NCI-H1092 (cell line): ENCODE measurements at places on chromosomes 12 and 14.

DNA sequence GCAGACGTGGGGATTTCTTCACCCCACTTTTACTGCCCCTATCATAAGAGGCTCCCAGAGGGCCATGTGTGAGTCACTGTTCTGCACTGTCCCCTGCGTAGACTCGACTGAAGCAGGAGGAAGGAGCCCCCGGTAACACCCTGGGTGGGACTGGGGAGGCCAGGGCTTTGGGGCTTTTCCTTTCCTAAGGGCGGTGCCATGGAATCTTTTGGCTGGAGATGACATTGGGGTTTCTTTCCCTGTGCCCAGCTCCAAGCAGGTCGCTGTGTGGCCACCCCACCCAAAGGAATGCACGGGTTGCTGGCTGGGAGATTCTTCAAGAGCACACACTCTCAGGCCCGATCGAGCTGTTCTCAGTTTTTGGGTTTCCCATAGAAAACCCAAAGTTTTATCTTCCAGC, 62.3 kb upstream of the RIN3 start:
- no peak for DNase-seq

DNA sequence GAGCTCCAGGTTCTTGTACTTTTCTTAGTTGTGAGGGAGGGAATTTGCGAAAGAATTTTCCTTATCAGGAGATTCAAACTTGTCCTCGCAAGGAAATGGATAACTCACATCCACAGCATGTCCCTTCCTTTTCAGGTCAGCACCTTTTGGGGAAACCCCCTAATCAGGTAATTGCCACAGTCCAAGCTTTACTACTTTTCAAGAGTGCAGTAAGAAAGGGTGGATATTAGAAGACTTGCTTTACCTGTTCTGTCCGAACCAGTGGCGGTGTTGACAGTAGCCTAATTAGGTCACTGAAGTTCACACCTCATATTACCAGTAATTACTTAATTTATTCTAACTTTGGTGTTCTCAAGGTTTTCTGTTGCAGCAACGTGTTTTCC, 6.7 kb upstream of the C12orf50 start:
- DNase-seq, result no peak

DNA sequence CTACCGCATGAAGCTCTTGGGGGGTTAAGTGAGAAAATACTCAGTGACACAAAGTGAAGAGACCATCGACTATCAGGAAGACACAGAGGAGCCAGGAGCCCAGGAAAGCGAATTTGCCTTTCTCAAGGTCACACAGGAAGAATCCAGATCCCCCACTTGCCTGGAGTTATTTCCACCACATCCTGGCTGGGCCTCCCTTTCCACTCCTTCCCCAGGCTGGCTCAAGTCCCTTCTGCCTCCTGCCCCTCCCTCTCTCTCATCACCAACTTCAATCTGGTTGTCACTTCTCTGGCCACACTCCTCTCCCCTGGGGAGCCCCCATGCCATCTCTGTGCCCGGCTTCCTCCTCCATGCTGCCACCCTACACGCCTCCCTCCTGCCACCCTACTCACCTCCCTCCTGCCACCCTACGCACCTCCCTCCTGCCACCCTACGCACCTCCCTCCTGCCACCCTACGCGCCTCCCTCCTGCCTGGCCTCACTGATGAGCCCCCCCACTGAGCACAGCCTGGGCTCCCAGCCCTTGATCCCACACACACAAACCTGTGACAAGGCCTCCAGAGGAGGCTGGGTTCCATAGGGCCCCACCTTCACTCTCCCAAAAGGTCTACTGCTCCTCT, 6.3 kb downstream of the SCNN1A start:
- DNase-seq, result no peak

DNA sequence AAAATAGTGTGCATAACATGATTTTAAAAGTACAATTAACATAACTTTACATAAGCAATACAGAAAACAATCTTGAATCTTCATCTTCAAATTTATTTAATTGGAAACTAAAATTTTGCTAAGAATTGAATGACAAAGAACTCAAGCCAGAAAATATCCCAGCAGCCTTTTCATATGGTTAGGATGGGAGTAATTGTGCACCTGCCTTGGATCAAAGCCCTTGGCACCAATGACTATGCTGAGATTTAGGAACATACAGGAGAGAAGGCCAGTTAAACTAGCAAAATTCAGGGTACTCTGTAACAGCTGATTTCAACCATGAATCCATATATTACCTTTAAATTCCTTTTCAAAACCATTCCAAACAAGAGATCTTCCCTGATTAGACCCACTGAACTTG, 5.8 kb downstream of the KERA start:
- no peak for DNase-seq

- DNase-seq, result no peak
These were observed 271.5 kb upstream of the TBX3 start for GRCh38 chr12:114955414-114956014.

DNA sequence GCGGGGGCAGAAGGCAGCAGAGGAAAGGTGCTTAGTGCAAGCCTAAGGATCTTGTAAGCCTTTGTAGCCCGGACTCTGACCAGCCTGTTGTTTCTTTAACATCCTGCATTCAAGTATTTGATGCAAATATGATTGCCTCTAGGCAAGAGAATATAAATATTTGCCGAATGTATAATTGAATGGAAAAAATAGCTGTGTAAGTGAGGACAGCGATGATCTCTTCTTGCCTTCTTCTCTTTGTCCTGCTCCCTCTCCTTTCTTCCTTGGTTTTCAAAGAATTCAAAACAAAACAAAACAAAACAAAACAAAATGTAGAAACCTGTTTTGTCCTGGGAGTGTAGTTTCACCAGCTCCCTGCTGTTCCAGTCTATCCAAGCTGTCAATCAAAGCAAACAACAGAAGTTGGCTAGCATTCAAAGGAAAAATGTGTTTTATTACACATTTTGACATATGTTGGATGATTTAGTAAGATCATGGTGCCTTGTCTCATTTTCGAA, 74.9 kb upstream of the CPM start:
- no peak for DNase-seq

DNA sequence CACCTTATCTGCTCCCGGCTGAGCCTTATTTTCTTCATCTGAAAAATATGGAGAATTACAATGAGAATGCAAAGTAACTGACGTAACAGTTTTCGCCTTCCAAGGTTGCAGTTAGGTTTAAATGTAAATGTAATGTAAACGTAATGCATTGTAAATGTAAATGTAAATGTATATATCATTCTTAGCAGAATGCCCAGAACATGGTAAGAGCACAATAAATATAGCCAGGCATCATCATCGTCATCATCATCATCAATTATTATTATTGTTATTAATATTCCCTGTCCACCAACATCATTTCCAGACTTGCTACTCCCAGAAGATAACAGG, 770.0 kb downstream of the MED13L start:
- no peak for DNase-seq

DNA sequence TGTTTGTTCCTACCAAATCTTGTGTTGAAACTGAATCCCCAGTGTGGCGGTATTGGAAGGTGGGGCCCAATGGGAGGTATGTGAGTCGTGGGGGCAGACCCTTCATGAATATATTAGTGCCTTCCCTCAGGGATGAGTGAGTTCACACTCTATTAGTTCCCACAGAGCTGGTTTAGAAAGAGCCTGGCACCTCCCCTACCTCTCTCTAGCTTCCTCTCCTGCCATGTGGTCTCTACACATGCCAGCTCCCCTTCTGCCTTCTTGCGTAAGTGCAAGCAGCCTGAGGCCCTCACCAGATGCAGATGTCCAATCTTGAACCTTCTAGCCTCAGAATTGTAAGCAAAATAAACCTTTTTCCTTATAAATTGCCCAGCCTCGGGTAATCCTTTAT, 105.8 kb downstream of the SPTSSA start:
- no peak for DNase-seq

DNA sequence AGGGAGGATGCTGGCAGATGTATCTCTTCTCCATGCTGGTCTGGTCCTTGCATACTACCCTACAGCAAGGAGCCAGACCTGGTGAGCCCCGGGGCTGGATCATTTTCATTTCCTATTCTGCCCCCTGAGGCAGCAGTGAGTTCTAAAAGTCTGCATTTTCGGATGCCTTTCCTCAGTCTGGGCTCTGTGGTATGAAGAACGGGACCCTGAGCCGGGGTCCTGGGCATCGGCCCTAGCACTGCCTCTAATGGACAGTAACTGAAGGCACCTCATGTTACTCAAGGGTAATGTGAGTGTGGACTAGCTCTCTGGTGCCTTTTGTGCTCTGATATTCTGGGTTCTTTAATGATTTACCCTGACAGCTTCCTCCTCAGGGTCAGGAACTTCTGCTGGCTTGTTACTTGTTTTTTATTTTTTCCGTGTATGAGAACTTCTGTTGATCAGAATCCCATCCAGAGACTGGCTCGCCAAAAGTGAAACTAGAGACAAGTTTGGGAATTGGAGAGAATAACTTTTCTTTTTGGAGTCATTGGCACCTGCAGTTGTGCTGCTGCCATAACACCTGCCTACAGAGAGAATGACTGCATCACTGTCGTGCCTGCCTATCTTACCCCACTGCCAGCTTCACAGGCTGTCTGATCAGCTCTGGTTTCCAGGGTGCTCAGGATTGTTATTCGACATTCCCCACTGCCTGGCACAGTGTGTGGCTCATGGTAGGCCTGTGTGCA, 62.3 kb downstream of the SUSD6 start:
- no peak for DNase-seq

- no peak for DNase-seq
These were observed 140.0 kb downstream of the DAD1 start for GRCh38 chr14:22448905-22449599.

- no peak for DNase-seq
These were observed 6.6 kb downstream of the ATXN3 start for GRCh38 chr14:92099802-92100201.

GRCh38 chr12:122205053-122205925, 1.8 kb downstream of the B3GNT4 start:
- no peak for DNase-seq

- no peak for DNase-seq
These were observed 82.6 kb downstream of the LRRC74A start for GRCh38 chr14:76908834-76909233.

DNA sequence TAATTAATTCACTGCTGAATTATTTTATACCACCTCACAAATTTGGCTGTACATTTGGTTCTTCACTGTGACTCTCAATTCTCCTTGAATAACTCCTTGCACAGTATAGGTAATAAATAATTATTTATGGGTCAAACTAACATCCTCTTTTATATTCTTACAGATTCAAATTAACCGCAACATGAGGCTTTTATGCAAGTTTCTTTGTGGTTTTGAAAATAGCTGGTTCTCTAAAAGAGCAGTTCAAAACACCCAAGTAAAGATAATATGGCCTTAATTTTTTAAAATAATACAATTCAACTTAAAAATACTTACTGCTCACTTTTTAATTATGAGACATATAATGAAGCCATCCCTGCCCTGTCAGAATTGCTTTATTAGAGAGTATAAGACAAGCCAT, 12.9 kb upstream of the TRIM9 start:
- no peak for DNase-seq

DNA sequence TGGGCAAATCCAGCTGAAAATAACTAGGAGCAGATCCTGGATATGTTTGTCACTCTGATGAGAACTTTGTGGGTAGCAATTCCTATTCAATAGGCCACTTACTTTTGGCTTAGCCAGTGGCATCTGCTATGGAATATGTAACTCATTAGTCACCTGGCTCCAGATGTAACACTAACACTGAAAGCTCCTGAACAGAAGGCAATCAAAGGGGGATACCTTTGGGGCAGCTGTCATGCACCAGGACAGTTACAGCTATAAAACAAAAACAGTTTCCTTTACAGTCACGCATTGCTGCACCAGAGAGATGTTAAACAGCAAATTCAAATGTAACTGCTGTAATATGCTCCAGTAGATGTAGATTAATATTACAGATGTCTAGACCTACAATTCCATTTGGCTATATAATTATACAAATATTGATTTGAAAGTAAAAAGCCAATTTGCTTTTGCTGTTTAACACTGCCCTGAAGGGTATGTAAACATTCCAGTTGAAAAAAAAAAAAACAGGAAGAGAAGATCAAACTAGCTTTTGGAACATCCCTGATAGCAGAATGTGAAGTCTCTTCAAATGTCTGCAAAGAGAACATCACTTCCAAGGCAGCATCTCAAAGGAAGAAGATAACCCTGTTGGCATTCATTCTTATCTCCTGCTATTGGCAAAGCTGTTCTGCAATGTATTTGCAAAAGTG, 18.4 kb downstream of the RACGAP1 start:
- DNase-seq, result no peak

GRCh38 chr12:6080149-6081045, 44.1 kb downstream of the VWF start:
- DNase-seq, result no peak

DNA sequence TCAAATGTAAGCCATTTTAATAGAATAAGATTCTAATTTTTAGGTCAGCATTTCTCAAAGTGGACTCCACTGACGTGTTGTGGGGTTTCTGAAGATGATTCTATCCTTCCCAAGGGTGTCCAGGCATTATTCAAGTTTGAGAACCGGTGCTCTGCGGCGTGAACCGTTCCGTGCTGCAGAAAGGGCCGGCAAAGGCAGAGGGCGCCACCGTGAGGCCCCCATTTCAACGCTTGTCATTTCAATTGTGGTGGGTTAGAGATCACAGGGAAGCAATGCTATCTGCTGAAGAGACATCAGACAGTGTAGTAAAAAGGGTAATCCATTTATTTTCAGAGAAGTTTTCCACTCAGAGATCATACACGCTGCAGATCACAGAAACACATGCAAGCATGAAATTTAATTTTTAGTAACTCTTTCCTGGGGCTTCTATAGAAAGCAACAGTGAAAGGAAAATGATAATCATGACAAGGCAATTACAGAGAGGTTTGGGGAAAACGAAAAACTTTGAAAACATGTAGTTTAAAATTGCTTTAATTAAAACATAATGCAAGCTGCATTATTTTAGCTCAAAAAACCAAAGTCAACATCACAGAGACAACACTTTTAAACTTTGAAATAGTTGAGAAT, 201.7 kb downstream of the EXOC5 start:
- DNase-seq, result peak; percentile 12

GRCh38 chr12:87943023-87943422, 86.2 kb downstream of the C12orf50 start:
- no peak for DNase-seq

DNA sequence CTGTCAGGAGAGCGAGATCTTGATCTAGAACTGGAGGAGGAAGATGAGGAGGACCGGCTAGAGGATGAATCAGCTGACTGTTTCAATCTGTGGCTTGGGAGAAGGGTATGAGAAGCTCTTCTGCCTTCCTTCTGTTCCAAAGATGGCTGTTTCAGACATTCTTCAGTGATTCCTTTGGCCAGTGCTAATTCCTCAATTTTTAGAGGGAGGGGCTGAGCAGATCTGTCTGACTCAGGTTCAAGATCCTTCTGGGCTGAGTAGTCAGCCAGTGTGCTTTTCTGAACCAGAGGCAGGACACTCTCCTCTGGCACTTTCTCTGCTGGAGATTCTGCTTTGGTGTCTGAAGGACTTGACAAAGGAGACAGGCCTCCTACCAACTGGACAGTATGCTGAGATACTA, 15.2 kb downstream of the ACIN1 start:
- no peak for DNase-seq

DNA sequence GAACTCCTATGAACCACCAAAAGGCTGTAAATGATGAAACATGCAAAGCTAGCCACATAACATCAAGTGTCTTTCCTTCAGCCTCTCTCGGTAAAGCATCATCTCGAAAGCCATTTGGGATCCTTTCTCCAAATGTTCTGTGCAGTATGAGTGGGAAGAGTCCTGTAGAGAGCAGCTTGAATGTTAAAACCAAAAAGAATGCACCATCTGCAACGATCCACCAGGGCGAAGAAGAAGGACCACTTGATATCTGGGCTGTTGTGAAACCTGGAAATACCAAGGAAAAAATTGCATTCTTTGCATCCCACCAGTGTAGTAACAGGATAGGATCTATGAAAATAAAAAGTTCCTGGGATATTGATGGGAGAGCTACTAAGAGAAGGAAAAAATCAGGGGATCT, 61.2 kb downstream of the ATG14 start:
- DNase-seq, result no peak

- peak; percentile 7 for DNase-seq
These were observed 630 bp downstream of the FOS start for GRCh38 chr14:75279153-75279762.
